ENCODE measurements at places on chromosomes 5 and 9.

- DNase-seq = peak; percentile 78
Observed at GRCh38 chr9:120925535-120926396, 830 bp downstream of the TRAF1 start.

DNA sequence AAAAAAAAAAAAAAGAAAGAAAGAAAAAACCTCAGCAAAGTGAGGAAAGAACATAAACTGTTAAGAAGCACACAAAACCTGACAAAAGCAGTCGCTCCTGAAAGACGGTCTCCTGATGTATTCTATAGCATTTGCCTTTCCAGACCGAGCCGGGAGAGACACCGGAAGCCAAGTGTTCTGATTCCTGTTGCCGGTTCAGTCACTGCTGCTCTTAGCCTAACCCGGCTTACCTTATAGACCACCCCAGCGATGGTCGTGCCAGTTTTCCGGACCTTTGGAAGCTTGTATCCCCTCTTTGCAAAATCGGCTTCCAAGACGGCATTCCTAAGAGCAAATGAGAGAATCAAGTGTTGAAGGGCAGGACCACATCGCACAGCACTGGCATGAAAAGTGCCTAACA lies 630 bp downstream of the PSMB7 start:
- no peak for DNase-seq

DNA sequence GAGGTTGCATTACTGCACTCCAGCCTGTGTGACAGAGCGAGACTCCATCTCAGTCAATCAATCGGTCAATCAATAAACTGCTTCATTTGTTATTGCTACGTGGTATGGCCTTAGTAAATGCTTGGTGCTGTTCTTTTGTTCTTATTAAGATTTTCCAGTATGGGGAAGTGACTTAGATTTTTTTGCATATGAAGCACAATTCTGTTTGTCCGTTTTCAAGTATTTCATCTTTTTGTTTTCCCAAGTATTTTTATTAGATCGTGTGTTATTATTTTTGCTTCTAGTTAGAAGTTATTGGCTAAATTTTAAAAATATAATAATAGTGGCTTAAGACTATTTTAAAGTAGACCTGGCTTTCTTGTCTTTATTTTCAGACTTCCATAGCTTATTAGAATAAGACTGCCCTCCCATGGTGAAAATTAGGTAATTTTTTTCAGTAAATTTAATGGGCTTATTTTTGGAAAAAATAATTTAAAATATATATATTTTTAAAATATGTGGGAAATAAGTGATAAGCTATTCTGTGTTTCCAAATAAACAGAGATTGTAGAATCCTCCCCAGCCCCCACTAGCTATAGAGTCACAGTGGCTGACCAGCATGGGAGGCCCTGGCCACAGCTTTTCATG lies 14.7 kb upstream of the OMD start:
- no peak for DNase-seq

GRCh38 chr5:136522217-136522956 lies 157.0 kb upstream of the TRPC7 start:
- no peak for DNase-seq

- no peak for DNase-seq
Observed at GRCh38 chr5:89686081-89686765, 723.3 kb downstream of the CETN3 start.

GRCh38 chr9:99896119-99896518 lies 10.3 kb upstream of the STX17 start:
- no peak for DNase-seq

DNA sequence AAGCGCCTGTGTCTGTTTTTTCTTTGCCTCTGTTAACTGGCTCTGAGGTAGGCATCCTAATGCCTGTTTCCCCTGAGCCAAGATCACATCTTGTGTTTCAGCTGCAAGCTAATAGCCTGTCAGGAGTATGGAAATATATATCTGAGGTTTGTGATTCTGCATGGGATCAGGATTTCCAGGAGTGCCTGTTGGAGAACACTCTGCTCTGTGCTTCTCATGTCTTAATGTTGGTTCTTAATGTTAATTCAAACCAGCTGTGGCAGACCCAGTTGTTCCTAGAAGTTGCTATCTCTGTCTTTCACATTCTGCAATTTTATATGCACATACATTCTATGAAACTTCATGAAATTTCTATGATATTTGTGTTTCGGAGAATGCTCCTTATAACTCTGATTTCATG lies 72.1 kb downstream of the PGM5 start:
- no peak for DNase-seq

GRCh38 chr9:130680836-130681768 lies 12.5 kb upstream of the EXOSC2 start:
- DNase-seq = no peak

- DNase-seq = no peak
Observed at GRCh38 chr5:77630114-77630680, 8.3 kb downstream of the OTP start.

Data from stimulated activated CD8-positive, alpha-beta memory T cell treated with anti-CD3 and anti-CD28 coated beads, Interleukin-4, amount 100 ng/mL, for 4 hours (primary cell).